ENCODE measurements at places on chromosomes 4 and X.

DNA sequence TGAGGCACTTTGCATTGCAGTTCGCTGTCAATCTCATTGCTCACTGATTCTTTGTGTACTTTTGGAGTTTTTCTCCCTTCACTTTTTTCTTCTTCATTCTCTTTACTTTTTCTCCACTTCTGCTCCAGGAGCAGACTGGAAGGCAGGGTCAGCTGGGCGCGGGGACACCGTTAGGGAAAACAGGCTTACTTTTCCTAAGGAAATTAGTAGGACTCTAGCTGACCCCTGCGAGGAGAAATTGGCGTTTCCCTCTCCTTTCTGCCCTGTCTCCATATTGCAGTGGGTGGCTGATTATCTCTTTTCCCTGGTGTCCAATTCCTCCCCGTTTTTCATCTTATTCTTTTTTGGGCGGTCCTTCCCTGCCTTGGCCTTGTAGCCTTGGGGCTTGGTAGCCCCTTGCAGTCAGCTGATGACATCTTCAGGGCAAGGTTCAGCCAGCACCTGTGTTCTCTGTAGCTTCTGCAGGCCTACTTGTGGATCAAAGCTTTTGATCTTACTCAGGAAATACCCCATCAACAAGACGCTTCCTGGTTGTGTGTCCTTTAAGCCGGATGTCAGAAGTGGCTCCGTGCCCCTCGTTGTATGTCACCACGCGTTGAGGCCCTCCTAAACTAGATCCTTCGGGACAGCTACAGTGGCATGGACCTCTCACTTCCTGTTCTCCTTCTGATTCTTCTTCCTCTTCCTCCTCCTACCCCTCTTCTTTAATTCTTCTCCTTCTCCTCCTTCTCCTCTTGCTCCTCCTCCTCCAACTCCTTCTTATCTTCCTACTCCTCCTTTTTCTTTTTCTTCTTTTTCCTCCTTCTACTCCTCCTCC lies 36.1 kb downstream of the NBDY start:
- peak; percentile 6 for DNase-seq

- DNase-seq, result no peak
These were observed 67.4 kb downstream of the GLRB start for GRCh38 chr4:157143369-157143768.

GRCh38 chrX:68183612-68184214 lies 249.6 kb downstream of the OPHN1 start:
- DNase-seq, result peak; percentile 59

- DNase-seq, result no peak
These were observed 37.2 kb downstream of the IDS start for GRCh38 chrX:149467920-149468319.

DNA sequence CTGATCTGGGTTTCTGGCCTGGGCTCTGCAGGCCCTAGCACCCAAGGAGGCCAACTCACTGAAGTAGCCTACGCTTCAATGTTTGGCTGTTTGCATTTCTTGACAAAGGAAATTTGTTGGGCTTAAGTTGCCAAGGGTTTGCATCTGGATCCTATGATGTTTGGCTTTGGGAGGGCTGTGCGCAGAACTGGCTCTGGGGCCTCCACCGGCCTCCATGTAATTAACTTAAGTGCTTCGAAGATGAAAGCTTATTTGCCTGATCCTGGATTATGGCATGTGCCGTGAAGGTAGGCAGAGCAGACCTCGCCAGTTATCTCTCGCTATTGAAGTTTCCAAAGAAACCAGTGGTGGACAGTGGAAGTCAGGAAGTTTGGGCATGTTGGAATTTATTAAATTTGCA lies 124.3 kb upstream of the STX18 start:
- DNase-seq, result no peak

- DNase-seq, result no peak
These were observed 183.0 kb downstream of the GBA3 start for GRCh38 chr4:22875587-22876257.

DNA sequence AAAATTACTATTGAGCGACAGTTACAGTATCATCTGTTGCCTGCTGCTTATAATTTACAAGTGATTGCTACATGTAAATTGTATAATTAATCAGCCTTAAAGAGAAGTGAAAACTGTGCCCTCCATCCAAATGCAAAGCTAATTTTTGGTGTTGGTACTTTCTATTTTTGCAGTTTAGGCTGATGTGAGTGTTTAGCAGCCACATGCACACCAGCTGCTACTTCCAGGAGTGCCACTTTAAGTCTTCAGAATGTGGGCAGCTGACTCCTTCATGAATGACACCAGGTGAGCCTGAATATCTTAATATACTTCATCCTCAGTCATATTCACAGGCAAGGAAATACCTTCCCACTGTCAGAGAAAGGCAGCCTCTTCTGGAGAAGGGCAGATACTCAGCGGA lies 149.8 kb upstream of the RASGEF1B start:
- no peak for DNase-seq

DNA sequence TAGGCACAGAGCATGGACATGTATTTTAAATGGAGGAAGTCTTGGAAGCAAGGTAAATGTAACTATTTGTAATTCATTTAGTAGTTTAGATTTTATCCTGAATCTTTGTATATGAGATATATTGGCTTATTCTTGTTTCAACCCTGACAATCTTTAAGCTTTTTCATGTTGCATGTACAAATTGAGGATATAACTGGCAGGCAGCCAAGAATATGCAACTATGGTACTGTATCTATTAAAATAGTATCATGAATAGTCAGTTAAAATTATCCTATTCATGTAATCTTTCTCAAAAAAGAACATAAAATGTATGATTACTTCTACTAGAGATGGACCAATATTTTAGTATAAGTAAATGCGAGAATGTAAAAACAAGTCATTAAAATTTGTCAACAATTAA lies 1141.5 kb downstream of the PCDH18 start:
- no peak for DNase-seq

DNA sequence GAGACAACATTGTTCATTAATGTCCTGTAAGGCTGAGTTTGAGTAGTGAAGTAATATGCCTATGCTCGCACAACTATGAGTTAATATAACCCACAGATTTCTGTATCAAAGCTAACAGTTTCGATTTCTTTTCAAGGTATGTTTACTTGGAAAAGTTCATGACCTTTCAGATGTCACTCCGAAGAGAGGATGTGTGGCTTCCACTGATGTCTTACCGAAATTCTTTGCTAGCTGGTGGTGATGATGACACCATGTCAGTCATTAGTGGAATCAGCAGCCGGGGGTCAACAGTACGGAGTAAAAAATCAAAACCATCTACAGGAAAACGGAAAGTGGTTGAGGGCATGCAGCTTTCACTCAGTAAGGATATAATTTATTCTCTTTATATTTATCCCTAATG lies 124.9 kb downstream of the STAG2 start:
- no peak for DNase-seq

GRCh38 chr4:146342600-146343192 lies 128.4 kb downstream of the REELD1 start:
- peak; percentile 71 for DNase-seq

- DNase-seq, result no peak
These were observed 41.3 kb downstream of the RBMX start for GRCh38 chrX:136839196-136839595.

DNA sequence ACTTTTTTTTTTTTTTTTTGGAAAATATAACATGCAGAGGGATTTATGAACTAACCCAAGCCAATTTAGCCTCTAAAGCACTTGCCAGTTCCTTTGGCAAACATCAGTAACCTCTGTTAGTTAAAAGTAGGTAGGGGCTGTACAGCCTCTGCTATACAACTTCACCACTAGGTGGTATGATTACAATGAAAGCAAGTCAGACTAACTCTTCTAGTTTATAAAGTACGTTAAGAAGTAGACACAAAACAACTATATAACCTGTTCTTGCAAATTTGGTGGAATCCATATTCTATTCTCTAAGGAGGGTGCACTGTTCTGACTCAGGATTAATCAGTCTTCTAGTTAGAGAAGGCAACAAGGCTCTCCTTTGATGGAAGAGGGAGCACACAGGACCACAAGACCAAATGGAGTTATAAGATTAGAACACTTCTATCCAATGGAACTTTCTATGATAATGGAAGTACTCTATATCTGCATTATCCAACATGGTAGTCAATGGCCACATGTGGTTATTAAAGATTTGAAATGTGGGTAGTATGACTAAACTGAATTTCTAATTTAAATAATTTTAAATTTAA lies 12.8 kb downstream of the AIMP1 start:
- peak; percentile 56 for DNase-seq

GRCh38 chr4:42149004-42149403 lies 3.5 kb downstream of the BEND4 start:
- DNase-seq, result no peak

- DNase-seq, result no peak
These were observed 37.2 kb upstream of the PPP2R2C start for GRCh38 chr4:6509587-6509986.

DNA sequence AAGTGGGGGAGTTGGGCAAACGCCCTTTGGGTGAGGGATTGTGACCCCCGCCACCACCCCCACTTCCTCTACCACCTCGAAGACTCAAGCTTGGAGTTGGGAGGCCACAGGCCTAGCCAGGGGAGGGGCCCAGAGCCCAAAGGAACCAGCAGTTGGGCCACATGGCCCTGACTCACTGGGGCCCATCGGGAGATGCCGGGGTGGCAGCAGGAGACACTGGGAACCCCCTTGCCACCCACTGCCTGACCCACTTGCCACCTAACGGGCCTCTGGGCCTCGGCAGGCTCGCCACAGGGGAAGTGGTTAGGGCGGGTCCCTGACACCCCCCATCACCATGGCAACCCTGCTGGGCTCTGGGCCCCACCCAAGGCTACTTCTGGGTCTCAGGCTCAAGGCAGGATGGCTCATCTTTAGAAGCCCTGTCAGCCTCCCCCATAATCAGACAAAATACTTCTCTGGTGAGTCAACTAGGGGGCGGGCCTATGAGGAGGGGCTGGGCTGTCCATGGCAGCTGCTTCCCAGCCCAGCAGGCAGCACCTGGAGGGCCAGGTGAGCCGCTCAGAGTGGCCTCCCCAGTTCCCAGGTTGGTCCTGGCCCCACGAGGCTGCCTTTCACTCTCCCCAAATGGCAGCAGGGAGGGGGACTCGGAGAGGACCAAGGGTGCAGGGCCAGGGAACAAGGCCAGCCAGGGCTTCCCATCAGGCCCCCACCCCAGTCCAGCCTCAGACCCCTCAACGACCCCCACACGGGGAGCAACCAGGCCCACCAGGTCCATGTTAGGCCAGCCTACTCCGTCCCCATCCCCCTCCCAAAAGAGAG lies 5.6 kb downstream of the FLNA start:
- peak; percentile 94 for DNase-seq

- DNase-seq, result peak; percentile 39
These were observed 36.0 kb downstream of the PLAC1 start for GRCh38 chrX:134622056-134622812.

- no peak for DNase-seq
These were observed 1535.4 kb upstream of the ADGRL3 start for GRCh38 chr4:59664771-59665170.

- no peak for DNase-seq
These were observed 233.7 kb upstream of the FGF13 start for GRCh38 chrX:138945219-138945618.

DNA sequence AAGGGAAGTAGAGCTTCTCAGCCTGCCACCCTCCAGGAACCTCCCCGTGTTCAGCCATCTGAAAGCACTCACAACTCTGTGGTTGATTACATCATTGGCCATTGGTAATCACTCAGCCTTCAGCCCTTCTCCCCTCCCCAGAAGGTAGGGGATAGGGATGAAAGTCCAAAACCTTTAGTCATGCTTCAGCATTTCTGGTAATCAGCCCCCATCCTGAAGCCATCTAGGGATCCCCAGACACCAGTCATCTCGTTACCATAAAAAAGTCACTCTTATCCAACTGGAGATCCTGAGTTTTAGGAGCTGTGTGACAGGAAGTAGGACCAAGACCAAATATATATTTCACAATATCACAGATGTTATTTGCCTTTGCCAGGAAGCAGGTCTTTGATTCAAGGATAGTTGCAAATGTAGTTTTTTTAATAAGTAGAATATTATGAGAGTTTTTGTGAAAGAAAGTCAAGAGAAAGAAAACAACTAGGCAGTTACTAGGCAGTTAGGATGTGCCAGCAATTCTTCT lies 364.6 kb upstream of the NOCT start:
- DNase-seq, result no peak

GRCh38 chr4:7993671-7994070 lies 54.0 kb upstream of the AFAP1 start:
- DNase-seq, result no peak

- no peak for DNase-seq
These were observed 8.9 kb upstream of the GSX2 start for GRCh38 chr4:54090804-54091623.

GRCh38 chr4:41285202-41285863 lies 28.6 kb downstream of the UCHL1 start:
- DNase-seq, result no peak

Measured in hematopoietic multipotent progenitor cell treated with erythropoietin and hydrocortisone succinate and interleukin-3 and kit ligand, for 8 days (in vitro differentiated cells).